ENCODE measurements at places on chromosomes 12 and 14.

DNA sequence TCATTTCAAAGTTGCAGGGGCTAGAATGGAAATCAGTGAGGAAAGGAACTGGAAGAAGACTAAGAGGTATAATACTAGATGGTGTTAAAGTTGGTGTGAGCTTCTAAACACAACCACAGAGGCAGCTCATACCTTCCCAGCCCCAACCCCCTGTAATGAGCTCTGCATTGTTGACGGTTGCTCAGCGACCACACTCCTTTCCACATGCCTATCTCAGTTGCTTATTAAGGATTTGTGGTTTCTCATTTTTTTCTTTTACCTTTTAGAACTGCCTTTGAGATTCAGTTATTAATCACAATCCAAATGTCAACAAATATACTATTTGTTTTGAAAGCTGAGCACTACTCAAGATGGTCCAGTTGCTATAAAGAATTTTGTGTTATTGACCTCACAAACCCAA is 62.1 kb upstream of the KIF21A start:
- no peak for DNase-seq

DNA sequence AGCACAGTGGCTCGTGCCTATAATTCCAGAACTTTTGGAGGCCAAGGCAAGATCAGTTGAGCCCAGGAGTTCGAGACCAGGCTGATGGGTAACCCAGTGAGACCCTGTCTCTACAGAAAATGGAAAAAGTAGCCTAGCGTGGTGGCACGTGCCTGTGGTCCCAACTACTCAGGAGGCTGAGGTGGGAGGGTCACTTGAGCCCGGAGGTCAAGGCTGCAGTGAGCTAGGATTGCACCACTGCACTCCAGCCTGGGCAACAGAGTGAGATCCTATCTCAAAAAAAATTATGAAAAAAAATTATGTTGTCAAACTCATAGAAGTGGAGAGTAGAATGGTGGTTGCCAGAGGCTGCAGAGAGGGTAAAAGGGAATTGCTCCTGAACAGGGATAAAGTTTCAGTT is 3.6 kb upstream of the LRCOL1 start:
- no peak for DNase-seq

DNA sequence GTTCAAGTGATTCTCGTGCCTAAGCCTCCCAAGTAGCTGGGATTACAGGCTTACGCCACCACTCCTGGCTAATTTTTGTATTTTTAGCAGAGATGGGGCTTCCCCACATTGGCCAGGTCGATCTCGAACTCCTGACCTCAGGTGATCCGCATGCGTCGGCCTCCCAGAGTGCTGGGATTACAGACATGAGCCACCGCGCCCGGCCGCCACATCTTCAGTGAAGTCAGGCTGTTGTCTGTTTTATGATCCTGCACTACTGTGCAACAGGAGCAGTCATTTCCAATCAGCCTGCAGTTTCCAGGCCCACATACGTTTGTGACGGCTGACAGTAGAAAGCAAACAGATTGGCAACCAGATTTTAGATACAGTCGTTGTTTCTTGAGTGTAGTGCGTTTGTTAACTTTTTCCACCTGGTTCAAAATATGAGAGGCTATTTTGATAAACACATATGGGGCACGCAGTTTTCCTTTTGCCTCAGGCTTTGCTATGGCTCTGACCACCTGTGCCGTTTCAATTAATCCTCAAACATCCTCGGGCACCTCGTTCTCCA is 74.8 kb downstream of the LGMN start:
- no peak for DNase-seq

- DNase-seq, result no peak
These were observed 22.1 kb downstream of the EMP1 start for GRCh38 chr12:13218641-13219040.

DNA sequence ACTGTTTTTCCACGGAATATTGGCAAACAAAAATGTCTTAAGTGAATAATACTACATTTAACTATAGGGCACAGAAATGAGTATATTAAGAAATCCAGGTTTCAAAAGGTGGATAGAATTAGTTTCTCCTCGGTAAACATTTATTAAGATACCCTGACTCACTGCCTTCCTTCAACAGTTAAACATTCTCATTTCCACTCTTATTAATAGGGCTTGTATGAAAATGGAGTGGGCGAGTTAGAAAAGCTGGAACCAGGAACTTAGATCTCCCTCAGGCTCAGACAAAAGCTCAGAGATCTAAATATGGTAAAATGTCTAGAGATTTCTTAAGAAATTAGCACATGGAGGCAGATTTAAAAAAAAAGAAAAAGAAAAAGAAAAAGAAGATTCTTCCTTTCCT is 78.8 kb downstream of the RMST start:
- no peak for DNase-seq

Measured in cortex of kidney (tissue), 1 donor.